ENCODE measurements at places on chromosomes 16 and 17.
A peak's percentile ranks its signal among the peaks of the same experiment; 100 is the strongest.

GRCh38 chr16:50065241-50065623, 538 bp upstream of the HEATR3 start:
- DNase-seq = no peak

DNA sequence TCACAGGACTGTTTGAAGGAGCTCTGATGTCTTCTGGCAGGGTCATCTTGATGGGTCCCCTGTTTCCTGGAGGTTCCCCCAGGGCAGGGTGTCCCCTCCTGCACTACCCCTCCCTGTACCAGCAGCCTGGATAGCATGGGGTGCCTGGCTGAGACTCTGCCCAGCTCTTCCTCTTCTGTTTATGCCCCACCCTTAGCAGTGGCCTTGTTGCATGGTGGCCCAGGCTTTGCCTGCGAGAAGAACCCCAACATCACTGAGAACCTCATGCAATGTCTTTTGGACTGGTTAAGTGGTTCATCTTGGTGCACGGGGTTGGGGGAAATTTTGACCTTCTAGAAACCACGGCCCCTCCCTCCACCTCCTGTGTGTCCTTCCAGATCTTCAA, 121.8 kb downstream of the IRX3 start:
- DNase-seq = no peak

- no peak for DNase-seq
Measured at GRCh38 chr16:29743475-29743826, 2.3 kb downstream of the C16orf54 start.

GRCh38 chr17:30134551-30134950, 17.9 kb downstream of the NSRP1 start:
- DNase-seq = no peak

GRCh38 chr16:30623536-30624283, 13.5 kb upstream of the ZNF689 start:
- DNase-seq = no peak

- DNase-seq = no peak
Measured at GRCh38 chr17:31413874-31414549, 22.5 kb downstream of the RAB11FIP4 start.

- no peak for DNase-seq
Measured at GRCh38 chr16:65176603-65177002, 54.7 kb upstream of the CDH11 start.

- no peak for DNase-seq
Measured at GRCh38 chr16:8888951-8889892, 7.1 kb downstream of the LITAFD start.

DNA sequence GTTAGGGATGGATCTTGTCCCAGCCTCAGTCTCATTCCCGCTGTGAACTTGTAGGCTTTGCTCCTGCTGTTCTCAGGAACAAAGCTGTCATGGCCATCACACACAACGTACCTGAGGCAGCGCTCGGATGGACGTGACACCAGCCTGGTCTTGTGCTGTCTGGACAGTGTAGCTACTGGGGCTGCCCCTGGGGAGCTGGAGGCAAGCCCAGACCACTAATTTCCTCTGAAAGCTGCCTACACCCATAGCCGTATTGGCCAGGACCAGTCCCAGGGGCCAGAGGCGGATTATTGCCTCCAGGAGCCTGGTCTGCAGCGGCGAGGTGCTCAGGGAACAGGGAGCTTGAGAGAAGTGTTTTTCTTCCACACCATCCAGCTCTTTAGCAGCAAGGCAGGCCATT, 11.7 kb downstream of the ZNHIT3 start:
- DNase-seq = no peak

GRCh38 chr17:2215616-2216364, 87.8 kb downstream of the SMG6 start:
- DNase-seq = peak; percentile 39

DNA sequence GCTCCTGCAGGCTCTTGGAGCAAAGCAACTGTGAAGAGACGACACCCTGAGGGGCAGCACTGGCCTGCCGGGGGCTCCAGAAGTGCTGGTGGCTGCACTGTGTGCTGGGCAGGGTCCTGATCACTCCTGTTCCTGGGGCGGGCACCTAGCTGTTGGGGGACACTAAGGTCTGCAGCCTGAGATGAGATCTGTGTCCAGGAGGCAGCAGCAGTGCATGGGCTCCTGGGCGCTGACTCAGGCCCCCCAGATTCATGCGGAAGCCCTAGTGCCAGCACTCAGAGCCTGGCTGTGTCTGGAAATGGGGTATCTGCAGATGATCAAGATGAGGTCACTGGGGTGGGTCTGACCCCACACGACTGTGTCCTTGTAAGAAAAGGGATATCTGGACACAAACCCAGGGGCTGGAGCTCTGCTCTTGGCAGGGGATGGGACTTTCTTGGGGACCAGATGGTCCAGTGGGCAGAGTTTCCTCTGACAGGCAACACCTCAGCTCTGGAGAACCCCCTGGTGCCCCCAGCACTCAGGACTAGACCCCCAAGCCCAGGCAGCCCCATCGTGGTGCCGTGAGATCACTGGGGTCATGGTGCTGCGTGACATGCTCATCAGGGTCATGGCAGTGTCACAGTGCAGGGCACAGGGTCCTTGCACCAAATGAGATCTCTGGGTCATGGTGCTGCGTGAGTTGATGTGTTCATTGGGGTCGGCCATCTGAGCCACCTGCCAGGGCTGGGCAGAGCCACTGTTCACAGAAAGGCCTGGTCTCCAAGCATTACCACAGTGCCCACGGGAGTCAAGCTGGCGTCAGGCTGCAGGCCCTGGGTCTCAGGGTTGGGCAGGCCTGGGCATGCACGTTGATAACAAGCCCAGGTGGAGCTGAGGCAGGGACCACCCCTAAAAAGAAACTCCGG, 9.5 kb downstream of the FAAP100 start:
- no peak for DNase-seq

- no peak for DNase-seq
Measured at GRCh38 chr17:54085934-54086333, 263.2 kb downstream of the KIF2B start.

Data from stimulated activated CD8-positive, alpha-beta memory T cell treated with anti-CD3 and anti-CD28 coated beads, Interleukin-4, amount 100 ng/mL, for 24 hours (primary cell).